NCI-H82 (cell line): ENCODE measurements at places on chromosomes 12 and 14.

GRCh38 chr12:67647799-67648520 is 585 bp upstream of the DYRK2 start:
- peak; percentile 92 for DNase-seq

DNA sequence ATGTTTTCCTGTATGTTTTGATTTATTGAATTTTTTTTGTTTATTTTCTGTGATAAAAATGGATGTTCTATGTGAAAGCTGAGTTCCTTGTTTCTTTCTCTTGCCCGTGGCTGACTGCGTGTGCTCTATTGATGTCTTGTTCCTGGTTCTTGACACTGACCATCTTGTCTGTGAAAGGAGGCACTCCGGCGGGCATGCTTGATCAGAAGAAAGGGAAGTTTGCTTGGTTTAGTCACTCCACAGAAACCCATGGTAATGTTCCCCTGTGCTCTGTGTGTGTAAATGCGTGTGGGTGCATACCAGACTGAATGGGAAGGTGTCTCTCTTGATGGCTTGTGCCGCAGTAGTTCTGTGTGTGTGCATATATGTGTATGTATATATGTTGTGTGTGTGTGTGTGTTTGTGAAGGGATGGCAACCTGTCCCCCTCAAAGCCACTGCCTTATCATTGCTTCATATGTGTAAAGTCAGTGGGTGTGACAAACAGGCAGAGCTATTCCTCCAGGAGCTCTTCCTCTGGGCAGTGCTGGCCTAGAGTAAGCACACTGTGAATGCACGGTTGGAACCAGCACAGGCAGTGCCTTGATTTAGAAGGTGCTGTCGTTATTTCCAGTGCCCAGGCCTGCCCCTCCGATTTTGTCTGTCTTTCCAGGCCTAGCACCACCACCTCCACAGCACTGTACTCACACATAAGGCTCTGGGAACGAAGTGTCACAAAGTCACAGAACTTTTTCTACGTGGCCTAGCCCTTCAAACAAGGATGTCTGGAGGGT is 247.3 kb upstream of the FKBP4 start:
- no peak for DNase-seq

- no peak for DNase-seq
Observed at GRCh38 chr12:6769666-6770065, 2.7 kb upstream of the LAG3 start.

- peak; percentile 27 for DNase-seq
Observed at GRCh38 chr12:31958569-31959160, 550 bp upstream of the RESF1 start.

GRCh38 chr12:105860561-105861207 is 278.1 kb downstream of the NUAK1 start:
- DNase-seq, result peak; percentile 9

- DNase-seq, result no peak
Observed at GRCh38 chr12:132813443-132813842, 15.2 kb downstream of the GOLGA3 start.

- DNase-seq, result peak; percentile 88
Observed at GRCh38 chr14:50542941-50543418, 10.6 kb upstream of the MAP4K5 start.

GRCh38 chr12:122123761-122124145 is 45.2 kb downstream of the MLXIP start:
- DNase-seq, result no peak

DNA sequence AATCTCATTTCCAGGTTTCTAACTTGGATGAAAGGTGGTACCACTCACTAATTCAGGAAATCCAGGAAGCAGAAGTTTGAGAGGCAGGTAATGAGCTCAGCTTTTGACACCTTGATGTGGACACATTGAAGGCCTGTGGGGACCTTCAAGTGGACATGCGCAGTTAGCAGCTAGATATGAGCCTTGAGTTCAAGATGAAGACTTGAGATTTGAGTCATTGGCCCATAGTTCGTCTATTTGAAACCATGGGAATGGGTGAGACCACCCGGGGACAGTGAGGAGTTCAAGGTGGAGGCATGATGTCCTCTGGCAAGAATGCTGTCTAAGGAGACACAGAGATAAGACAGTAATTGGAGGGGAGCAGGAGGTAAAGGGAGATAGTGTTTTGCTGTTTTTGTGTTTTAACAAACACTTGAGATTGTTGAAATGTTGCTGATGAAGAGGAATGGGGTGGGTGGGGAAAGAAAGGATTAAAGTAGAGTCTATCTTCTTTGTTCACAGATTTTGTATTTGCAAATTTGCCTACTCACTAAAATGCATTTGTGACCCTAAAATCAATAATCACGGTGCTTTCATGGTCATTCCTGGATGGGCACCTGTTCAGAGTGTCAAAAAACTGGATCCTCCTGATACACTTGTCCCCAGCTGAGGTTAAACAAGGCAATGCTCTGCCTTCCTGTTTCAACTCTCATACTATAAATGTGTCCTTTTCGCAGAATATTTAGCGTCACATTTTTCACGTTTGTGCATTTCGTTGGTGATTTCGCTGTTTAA is 69.5 kb upstream of the PLXNC1 start:
- no peak for DNase-seq

DNA sequence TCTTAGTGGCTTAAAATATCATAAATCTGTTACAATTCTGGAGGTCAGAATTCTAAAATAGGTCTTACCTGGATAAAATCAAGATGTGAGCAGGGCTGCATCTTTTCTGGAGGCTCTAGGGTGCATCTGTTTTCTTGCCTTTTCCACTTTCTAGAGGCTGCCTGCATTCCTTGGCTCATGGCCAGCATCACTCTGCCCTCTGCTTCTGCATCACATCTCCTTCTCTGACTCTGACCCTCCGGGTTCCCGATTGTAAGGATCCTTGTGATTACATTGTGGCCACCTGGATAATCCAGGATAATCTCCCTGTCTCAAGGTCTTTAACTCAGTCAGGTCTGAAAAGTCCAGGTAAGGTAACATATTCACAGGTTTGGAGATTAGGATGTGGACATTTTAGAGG is 11.0 kb upstream of the BMP4 start:
- no peak for DNase-seq

DNA sequence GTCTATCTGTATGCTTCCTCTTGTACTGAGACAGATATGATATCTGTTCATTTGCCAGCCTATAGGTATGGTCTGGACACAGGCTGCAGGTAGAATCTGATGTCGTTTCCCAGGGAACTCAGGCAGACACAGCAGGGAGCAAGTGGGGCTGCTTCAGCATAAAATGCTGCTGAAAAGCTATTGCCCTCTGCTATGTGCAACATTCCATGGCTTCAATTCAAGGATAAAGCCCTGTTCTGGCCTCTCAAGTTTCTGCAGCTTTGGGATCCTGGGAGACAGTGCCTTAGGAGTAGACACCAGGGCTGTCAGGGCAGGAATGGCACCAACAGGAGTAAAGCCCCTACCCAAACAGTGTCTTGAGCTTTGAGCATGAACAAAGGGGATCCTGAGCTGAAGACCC is 173.5 kb downstream of the SLC41A2 start:
- no peak for DNase-seq

DNA sequence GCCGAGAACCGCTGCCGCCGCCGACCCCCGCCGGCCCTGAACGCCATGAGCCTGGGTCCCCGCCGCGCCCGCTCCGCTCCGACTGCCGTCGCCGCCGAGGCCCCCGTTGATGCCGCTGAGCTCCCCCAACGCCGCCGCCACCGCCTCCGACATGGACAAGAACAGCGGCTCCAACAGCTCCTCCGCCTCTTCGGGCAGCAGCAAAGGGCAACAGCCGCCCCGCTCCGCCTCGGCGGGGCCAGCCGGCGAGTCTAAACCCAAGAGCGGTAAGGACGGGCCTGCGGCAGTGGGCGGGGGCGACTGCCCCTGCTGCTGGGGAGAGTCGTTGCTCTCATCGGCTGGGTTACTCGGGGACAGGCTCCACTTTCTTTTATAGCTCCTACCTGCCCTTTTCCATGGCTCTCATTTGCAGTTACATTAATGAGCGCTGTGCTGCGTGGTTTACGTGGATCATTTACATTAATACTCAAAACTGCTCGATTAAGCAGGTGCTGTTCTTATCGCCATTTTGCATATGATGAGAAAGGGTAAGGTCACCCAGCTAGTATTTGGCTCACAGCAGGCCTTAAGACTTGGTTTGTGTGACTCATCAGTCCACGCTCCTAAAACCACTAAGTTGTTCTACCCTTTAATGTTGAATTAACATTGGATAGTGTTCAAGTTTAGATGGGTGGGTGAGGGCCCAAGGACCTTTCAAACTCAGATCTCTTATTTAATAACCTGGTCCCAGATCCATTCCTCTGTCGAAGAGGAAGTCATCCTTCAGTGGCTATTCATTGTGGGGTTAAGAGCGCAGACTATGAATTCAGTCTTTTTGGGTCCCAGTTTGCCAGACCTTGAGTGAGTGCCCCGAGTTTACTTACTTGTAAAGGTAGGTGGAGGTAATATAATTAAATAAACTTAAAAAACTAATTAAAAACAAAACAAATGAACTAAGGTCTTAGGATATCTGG is 823 bp downstream of the RNF10 start:
- peak; percentile 73 for DNase-seq

GRCh38 chr12:82638324-82638723 is 48.4 kb upstream of the TMTC2 start:
- no peak for DNase-seq

GRCh38 chr12:108603743-108604142 is 5.9 kb upstream of the TMEM119 start:
- DNase-seq, result no peak

GRCh38 chr12:58347188-58347587 is 405.8 kb downstream of the ATP23 start:
- DNase-seq, result no peak

GRCh38 chr14:99831303-99831702 is 38.1 kb downstream of the EML1 start:
- no peak for DNase-seq

- no peak for DNase-seq
Observed at GRCh38 chr14:50766338-50766886, 64.5 kb downstream of the NIN start.

DNA sequence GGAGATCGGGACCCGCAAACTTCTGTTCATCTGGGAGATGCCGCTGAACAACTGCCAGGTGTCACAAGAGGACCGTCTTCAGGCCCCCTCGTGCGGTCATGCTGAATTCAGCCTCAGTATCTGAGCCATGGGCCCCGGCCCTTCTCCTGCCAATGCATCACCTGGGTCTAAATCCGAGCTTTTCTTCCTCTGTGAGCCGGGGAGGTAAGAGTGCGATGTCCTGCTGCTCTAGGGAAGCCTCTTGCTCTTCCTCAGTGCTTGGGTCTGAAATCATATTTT is 155.8 kb upstream of the FKBP4 start:
- DNase-seq, result no peak

- DNase-seq, result peak; percentile 21
Observed at GRCh38 chr12:64452559-64453329, 824 bp downstream of the TBK1 start.

DNA sequence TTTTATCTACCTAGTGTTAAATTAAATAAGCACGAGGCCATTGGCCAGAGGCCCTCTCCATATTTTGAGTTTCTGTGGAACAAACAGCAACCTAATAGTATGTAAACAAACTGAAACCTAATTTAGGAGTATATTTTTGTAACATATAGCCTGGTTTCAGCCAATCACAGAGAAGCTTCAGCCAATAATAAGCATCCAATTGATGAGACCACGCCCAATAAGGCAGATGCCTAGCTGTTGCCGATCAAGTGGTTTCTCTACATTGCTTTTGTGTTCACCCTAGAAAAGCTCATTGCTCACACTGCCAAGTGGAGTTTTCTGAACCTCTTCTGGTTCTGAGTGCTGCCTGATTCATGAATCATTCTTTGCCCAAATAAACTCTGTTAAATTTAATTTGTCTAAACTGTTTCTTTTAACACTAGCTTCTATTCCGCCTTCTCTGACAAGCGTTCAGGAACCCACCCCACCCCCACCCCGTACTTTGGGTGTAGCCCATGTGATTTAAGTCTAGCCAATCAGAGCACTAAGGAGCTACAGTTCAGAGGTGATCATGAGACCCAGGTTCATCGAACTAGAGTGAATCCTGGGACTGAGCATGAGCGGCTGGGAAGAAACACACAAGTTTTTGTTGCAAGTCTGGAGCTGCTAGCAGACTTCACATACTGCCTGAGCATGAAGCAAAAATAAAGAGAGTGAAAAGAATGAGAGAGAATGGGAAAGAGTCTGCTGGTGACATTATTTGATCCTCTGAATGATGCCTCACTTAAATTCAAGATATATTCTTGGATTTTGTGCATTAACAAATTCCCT is 21.5 kb upstream of the LTA4H start:
- DNase-seq, result no peak

- DNase-seq, result no peak
Observed at GRCh38 chr12:12592930-12593329, 18.7 kb upstream of the CREBL2 start.

- peak; percentile 90 for DNase-seq
Observed at GRCh38 chr14:24093901-24094840, at the start of gene PCK2. Gene PCK2, plus strand, starts transcription at chr14:24094311. Its CDS starts 95 bp downstream, at chr14:24094406.

DNA sequence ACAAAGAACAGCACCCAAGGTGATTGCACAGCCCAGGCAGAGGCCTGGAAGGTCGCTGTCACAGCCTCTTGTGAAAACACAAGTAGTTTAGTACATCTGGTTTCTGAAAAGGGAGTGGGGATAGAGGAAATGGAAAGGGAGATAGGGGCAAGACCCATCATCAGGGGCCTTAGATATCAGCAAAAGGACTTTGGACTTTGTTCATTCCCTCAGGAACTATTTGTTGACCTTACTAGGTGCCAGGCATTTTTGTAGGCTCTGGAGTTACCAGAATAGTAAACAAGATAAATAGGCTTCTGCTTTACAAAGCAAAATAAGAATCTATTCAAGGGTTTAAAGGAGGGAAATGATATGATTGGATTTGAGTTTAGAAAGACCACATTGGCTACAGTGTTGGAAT is 199.4 kb upstream of the CDKN3 start:
- no peak for DNase-seq

- DNase-seq, result no peak
Observed at GRCh38 chr12:97005646-97006045, 98.6 kb downstream of the NEDD1 start.

DNA sequence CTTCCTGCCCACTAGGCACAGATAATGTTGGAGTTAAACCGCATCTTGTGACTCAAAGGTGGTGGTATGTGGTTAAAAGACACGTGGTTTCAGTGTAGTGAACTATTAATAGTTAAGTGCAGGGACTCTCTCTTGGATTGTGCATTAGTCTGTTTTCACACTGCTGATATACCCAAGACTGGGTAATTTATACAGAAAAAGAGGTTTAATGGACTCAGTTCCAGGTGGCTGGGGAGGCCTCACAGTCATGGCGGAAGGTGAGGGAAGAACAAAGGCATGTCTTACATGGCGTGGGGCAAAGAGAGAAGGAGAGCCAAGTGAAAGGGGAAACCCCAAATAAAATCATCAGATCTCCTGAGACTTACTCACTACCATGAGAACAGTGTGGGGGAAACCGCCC is 362.3 kb downstream of the GLT1D1 start:
- DNase-seq, result no peak

- no peak for DNase-seq
Observed at GRCh38 chr12:20620261-20620660, 74.9 kb upstream of the SLCO1C1 start.
